Suprapubic skin (tissue), 4 donors: ENCODE measurements at places on chromosomes 6 and 20.

GRCh38 chr6:134735461-134735860, 214.4 kb downstream of the ALDH8A1 start:
- DNase-seq: no peak

DNA sequence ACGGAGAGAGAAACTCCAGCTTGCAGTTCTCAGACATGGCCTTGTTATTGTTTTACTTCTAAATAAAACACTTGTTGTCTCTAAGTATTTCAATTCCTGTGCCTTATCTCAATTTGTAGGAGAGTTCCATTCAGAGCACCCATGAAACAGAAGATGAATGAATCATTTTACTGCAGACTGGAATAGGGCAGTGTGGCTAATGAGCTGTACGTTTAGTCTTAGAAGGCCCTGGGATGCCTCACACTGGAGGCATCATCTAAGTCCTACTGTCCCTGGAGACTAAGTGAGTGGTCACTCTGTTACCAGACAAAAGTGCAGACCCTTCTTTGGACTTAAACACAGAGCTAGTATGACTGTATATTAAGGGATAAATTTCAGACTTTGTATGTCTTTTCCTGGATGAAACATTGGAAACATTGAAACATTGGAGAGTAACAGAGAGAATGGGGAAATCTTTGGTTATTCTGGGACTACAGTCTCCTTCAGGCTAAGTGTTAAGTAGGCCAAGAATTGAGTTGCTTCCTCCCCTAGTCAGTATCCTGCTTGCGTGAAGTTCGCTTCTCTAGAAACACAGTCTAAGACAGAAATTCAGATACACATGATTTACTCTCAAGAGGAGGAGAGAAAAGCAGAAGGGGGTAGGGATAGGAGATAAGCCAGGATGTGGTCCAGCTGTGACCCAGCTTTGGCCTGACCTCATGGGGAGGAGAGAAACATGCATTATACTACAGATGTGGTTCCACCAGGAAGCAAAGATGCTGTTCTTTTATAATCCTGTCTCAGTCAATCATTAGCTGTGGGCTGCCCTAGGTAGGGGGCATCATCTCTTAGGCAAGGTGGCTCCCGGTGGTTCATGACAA, 167.4 kb upstream of the BMP2 start:
- DNase-seq: no peak

DNA sequence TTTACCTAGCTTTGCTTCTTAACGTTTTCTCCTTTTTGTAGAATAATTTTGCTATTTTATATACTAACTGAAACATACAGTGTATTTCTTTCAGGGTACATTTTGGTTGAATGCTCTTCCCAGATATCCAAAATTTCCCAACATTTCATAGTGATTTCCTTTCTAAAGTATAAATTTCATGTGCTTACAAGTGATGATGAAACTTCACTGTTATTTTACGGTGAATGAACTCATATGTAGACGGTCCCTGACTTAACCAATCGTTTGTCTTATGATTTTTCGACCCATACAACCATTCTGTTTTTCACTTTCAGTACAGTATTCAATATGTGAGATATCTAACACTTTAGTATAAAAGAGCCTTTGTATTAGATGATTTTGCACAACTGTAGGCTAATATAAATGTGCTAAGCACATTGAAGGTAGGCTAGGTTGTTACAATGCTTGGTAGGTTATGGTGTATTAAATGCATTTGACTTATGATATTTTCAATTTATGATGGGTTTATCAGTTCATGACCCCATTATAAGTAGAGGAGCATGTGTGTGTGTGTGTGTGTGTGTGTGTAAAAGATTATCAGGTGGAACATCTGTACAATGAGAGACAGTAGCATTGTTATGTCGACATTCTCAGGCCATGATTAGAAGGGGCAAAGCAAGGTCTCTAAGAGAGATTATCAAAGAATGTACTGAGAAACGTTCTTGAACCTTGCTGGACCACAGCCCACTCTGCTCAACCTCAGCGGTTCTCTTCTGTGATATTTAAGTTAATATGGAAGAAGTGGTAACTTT, 20.9 kb downstream of the HIVEP1 start:
- no peak for DNase-seq

DNA sequence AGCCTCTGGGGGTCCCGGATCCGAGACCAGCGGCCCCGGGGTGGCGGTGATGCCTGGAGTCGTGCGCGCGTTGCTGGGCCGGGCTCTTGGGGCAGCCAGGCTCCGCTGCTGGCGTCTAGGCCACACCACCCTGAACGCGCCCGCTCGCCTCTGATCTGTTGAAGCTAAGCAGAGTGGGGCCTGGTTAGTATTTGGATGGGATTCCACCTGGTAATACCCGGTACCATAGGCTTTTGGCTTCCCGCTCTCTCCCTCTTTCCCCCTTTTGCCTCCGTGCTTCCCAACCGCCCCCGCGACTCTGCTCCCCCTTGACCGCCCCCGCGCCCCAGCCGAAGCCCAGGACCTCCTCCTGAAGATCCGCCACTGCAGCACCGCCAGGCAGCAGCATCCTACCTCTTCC, 1383.5 kb upstream of the DEFB115 start:
- DNase-seq: peak; percentile 80

GRCh38 chr6:26197933-26198721, 110.9 kb downstream of the HFE start:
- DNase-seq: no peak

DNA sequence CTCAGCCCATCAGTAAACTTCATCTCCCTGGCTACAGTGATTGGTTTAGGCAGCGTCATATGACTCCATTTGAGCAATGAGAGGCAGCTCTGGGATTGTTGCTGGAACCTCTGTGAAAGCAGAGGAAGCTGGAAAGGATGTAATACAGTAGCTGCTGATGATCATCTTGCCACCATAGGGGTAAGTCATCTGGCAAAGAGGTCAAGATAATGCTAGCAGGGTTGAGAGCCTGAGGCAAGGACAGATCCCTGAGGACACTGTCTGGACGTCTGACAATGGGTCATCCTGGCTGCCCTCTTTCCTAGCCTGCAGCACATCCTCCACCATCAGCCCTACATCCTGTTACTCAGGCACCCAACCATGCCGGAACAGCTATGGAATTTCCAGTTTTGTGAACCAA, 25.5 kb upstream of the FKBP1A start:
- no peak for DNase-seq

GRCh38 chr6:29946223-29947076, 4.1 kb downstream of the HLA-A start:
- DNase-seq: no peak

GRCh38 chr6:91822581-91822980, 1235.7 kb upstream of the MAP3K7 start:
- no peak for DNase-seq

DNA sequence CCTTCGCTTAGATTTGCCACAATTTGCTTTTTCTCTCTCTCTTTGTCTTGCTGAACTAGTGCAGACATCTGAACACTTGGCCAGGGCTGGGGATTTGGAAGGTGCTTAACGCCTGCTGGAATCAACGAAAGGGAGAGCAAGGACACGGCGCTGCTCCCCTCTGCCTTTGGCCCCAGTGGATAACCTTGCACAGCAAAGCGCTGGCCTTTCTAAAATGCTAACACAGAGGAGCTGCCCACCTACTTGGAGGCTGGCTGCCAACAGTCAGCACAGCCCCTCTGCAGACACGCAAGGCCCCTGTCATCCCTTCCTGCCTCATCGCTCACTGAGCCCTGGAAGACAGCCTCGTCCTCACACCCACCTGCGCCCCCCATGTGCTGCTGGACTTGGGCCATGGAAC, 37.5 kb downstream of the C20orf203 start:
- no peak for DNase-seq

GRCh38 chr6:157020881-157021343, 243.7 kb downstream of the ARID1B start:
- no peak for DNase-seq

DNA sequence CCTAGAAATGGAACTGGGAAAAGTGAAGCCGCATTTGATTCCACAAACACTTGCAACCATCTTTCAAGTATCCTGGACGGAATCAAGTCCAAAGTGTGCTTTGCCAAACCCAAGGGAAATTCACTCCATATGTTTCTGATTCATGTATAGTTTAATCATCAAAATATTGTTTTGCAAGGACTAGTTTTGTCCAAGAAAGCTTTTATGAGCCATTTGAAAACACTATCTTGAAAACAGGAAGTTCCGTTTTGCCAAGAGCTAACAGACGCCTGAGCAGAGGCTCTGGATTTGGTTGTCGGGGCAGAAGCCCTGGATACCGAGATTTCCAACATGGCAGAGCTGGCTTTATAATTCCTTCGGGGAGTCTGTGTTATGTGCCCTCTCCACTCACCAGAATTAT, 251.1 kb downstream of the PHACTR1 start:
- DNase-seq: no peak

DNA sequence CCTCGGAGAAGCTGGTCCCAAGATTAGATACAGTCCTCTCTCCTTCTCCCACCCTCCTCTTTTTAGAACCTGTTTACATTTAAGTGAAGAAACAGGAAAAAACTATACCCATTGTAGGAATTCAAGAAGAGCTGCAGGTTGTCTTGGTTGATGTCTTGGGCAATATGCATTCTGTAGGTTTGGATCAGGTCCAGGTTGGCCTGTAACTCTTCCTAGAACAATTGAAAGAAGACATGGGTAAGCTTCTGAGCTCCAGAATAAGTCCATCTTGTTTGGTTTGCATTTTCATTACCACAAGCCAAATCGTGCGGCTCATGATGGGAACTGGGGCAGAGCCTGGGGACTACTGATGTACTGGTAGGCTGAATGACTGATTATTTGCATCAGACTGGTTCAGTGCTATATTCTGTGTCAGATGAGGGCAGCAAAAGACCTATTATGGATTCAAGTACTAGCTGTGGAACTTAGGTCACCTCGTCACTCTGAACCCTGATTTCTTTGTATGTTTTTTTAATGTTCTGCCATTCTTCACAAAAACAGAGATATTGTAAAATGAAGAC, 20.3 kb upstream of the SLA2 start:
- no peak for DNase-seq

DNA sequence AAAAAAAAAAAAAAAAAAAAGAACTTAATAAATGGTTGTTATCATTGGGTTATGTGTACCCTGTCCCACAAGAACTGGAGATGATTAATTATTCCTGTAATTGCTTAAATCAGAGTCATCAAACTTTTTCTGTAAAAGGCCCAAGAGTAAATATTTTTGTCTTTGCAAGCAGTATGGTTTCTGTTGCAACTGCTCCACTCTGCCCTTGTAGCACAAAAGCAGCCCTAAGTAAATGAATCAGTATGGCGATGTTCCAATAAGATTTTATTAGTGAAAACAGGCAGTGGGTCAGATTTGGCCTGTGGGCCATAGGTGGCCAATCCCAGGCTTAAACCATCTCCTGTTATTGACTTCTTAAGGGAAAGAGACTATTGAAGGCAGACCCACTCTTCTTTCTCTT, 252.7 kb downstream of the TSHZ2 start:
- DNase-seq: no peak

DNA sequence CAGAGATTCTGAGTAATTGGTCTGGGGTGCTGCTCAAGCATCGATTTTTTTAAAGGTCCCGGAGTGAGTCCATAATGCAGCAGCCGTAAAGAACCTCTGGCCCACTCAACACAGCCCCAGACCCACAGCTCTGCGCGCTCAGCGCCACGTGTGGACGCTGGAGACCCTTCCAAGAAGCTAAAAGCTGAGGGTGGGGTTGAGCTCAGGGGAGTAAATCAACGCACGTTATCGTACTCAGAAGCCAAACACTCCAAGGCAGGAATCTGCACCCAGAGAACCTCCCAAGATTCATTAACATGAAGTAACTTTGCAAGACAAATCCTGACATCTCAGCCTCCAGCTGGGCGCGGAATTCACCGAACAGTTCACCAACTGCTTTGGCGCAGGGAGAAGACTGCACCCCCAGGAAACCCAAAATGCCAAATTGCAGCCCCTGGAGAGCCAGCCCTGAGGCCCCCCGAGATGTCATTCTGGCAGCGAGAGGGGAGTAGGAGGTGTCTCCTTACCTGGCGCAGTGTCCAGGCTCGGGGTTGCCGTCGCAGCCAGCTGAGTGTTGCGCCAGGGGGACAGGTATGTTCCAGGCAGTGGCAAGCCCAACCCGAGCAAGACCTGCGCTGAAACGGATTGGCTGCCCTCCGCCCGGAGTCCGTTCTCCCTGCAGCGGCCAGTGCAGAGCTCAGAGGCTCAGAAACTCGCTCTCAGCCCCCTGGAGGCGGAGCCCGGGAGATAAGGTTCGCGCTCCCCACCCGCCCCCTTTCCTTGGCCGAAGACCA, at the start of gene COL21A1:
TSS of gene COL21A1 (minus strand) at position 700 of the 773 bp plus-strand sequence. CDS start 64,962 bp downstream, outside the sequence.
- DNase-seq: peak; percentile 76

- DNase-seq: no peak
Measured at GRCh38 chr6:25670208-25670607, 18.2 kb downstream of the SCGN start.

DNA sequence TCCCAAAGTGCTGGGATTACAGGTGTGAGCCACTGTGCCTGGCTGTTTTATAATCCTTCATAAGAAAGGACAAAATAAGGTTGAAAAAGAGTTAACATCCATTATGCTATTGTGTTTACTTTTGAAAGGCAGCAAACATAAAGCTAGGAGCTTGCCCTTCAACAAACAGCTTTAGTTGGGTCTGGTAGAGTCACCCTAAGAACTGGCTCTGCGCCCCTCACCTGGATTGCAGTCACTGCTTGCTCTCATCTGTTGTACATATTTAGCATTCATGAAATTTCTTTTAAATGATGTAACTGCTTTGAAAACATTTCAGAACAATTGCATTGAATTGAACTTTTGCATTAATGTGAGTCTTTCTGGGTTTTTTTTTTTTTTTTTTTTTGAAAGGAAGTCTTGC, 38.9 kb downstream of the JARID2 start:
- DNase-seq: no peak

GRCh38 chr20:61253264-61253639, 1.2 kb downstream of the CDH4 start:
- no peak for DNase-seq

- no peak for DNase-seq
Measured at GRCh38 chr20:19730706-19731105, 27.4 kb upstream of the RIN2 start.
